CD4-positive, alpha-beta T cell treated with Interleukin-17A for 4 hours (primary cell): ENCODE measurements at places on chromosomes 2 and 18.

DNA sequence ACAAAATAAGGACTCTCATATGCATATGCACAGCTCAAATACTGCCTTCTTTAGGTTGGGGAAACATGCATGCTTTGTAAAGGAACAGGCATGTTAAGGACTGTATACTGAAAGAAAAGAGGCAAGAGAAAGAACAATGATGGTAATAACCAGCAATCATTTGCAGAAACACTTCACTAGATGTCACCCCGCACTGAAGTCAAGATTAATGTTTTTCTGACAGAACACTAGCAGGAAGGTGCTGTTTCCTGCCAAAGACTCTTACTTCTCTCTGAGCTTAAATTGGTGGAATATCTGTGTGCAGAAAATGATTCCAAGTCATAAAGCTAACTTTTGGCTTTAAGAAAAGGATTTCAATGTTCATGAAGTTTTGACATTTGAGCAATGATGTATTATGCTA is 19.3 kb upstream of the CSRNP3 start:
- no peak for DNase-seq

DNA sequence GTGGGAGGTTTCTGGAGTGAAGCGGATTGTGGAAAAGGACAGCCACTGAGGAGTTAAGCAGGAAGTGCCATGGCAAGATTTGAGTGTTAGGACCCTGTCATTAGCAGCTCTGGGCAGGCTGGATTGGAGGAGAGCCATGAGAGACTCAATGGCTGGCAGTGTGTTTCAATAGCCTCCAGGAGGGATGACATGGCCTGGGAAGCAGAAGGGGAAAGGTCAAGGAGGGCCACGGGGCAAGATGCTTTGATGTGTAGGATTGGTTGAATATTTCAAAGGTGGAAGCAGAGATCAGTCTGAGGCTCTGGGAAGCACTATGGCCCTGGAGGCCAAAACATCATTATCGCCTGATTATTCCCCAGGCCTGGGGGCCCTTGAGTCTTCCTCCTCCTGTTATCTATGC is 229.0 kb upstream of the HS6ST1 start:
- no peak for DNase-seq

DNA sequence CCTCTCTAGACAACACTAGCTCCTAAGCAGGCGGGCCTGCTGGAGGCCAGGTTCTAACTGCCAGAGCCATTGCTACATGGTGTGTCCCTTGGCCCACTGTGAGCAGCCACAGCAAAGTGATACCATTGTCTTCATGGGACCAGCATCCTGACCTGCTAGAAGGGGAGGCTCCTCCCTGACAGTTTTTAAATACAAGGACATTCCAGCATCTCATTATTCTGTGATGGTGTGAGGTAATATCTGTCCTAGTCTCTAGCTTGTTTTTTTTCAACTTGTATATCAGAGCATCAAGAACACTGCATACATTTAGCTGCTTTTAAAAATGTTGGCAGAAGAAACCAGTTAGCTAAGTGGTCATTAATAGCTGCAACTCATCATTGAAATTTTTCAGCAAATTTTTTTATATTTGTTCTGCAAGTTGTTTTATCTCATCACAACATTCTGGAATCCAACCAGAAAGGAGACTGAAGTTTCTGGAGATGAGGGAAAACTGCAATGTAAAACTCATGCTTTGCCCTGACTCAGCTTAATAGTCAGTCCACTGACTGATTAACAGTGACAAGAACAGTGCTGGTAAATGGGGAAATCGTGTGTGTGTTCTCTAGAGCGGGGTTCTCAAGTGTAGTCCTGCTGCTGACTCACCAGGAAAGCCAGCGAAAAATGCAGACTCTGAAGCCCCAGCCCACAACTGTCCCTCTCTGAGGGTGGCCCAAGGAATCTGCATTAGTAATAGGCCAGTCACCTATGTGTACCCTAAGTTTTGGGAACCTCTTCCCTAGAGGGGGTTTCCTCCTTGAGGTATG is 17.8 kb downstream of the MAPRE3 start:
- DNase-seq, result no peak

- no peak for DNase-seq
Measured at GRCh38 chr2:26394694-26395093, 7.0 kb upstream of the DRC1 start.

GRCh38 chr2:32342801-32343200 is 14.0 kb upstream of the BIRC6 start:
- no peak for DNase-seq

DNA sequence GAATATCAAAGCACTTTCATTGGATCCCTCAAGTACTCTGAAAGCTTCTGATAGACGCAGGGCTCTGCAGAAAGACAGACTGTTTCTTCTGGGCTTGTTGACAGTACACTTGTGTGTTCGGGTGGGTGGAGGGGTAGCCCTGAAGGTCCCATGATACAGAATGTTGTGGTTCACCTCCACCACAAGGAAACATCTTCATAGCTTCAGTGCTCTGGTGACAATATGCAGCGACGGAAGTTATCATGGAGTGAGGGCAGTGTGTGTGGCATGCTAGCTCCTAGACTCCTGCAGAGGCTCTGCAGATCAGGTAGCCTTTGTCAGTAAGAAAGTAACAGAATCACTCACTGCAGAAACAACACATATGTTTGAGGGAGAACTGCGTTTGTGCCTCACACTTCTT is 90.7 kb downstream of the MEIS1 start:
- no peak for DNase-seq

- DNase-seq, result no peak
Measured at GRCh38 chr2:98388601-98389250, 42.5 kb downstream of the CNGA3 start.

DNA sequence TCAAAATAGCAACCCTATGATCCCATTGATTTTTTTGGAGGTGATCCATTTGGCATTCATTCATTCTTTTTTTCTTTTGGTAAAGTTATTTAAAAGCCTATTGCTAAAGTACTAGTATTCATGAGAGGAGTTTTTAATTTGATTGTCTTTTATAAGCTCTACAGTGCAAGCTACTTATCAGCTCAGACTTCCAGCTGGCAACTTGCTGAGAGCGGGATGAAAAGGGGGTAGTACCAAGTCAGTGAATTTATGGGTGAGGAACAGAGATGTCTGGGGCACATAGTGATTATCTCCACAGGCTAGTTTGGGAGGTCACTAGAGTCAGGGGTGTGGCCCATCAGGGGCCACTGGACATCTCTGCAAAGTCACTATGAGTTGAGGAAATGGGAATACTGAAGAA is 202.4 kb downstream of the PIK3C3 start:
- no peak for DNase-seq

DNA sequence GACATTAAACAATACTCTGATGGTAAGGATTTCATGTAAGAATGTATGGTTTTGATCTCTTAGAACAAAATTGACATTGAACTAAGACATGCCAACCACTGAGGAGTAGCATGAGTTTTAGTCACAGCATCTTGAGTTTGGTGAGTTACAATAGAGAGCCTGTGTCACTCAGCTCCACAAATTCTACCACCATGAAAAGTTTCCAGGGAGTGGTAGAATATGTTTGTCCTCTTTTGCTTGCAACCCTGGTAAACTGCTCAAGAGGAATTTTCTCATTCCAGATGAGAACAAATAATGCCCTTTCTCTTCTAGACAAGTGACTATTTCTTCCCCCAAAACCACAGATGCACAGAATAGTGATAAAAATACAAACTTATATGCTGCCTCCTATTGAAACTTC is 502.0 kb upstream of the VRK2 start:
- no peak for DNase-seq

GRCh38 chr2:174730698-174731018 is 33.6 kb downstream of the CHRNA1 start:
- no peak for DNase-seq

GRCh38 chr2:144943986-144944385 is 424.1 kb upstream of the ZEB2 start:
- no peak for DNase-seq
